Activated CD4-positive, alpha-beta T cell treated with anti-CD3 and anti-CD28 coated beads for 4 hours (primary cell): ENCODE measurements at places on chromosomes 12 and 14.

GRCh38 chr12:129312048-129312447 lies 458.8 kb downstream of the GLT1D1 start:
- DNase-seq, result no peak

DNA sequence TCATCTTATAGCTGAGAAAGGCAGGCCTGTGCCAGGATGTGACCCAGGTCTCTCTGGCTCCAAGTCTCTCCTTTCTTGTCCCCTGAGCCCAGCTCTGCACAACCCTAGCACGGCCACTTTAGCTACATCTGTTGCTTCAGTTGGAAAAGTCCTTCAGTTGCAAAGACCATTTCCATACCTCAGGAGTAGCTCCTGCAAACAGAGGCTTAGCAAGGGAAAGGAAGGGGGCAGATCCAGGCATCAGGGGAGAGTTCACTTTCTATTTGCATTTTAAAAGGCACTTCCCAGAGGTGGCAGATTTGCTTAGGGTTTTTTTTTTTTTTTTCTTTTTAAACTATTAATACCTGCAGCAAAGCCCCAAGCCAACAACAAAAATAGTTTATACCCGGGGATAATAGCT lies 3.0 kb upstream of the PITPNM2 start:
- no peak for DNase-seq

GRCh38 chr12:40325349-40325960 lies 100.7 kb downstream of the LRRK2 start:
- DNase-seq, result no peak

GRCh38 chr14:33030386-33030785 lies 91.7 kb downstream of the NPAS3 start:
- DNase-seq, result no peak

GRCh38 chr14:90676356-90676755 lies 139.9 kb downstream of the TTC7B start:
- no peak for DNase-seq

DNA sequence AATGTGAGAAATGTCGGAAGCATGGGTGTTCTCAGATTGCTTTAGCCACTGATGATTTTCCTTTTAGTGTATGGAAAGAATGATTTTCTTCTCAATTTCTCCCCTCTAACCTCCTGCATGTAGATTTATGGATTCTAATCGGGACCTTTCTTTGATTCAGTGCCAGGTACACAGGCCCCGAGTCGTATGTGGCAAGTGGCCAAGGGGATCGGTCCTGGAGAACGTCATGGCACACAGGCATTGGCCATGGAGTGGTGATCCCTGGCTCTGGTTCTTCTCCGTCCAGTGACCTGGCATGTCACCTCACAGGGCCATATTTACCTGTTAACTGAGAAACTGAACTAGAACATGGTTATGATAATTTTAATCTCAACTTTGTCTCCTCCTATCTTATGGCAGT lies 58.1 kb downstream of the ETV6 start:
- no peak for DNase-seq

DNA sequence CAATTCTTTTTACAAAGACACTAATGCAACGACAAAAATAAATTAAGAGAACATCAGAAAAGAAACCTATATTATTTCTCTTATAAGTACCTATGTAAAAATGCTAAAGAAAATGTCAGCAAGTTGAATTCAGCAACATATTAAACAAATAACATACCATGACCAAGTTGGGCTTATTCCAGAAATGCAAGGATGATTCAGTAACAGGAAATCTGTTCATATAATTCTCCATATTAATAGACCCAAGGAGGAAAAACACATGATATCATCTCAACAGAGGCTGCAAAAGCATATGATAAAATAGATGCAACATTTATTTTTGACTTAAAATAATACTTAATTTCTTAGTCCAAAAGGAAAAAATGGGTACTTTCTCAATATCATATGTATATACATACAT lies 25.1 kb upstream of the GPHB5 start:
- DNase-seq, result no peak

DNA sequence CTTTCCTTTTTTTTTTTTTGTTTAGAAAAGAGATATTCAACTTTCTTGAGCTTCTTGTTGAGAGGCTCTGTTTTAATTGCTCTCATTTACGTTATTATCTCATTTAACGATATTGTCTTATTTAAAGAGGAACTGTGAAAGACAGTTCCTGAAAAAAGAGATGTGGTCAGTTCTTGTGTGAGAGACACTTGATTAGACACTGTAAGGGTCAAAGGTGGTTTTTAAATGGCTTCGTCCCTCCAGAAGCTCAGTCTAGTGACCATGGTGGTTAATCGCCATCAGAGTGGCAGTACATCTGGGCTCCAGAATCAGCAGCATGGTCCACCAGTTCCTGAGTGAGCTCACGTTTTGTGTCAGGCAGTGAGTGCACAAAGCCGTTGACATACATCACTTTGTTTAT lies 57.9 kb upstream of the KCNA5 start:
- no peak for DNase-seq

DNA sequence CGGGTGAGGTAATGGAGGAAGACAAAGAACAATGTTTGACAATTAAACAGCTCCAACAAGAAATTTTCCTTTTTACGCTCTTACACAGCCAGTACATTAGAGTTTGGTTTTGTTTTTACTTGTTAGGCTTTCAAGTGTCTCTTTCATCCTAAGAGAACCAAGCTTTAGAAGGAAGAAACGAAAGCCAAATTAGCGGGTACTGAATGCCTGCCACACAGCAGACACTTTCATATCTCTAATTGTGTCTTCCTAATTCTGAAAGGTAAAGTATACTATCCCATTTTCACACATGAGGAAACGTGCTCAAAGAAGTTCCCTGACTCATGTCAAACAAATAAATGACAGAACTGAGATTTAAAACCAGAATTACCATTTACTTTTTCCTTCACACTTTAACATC lies 65.0 kb downstream of the CDK17 start:
- DNase-seq, result no peak

DNA sequence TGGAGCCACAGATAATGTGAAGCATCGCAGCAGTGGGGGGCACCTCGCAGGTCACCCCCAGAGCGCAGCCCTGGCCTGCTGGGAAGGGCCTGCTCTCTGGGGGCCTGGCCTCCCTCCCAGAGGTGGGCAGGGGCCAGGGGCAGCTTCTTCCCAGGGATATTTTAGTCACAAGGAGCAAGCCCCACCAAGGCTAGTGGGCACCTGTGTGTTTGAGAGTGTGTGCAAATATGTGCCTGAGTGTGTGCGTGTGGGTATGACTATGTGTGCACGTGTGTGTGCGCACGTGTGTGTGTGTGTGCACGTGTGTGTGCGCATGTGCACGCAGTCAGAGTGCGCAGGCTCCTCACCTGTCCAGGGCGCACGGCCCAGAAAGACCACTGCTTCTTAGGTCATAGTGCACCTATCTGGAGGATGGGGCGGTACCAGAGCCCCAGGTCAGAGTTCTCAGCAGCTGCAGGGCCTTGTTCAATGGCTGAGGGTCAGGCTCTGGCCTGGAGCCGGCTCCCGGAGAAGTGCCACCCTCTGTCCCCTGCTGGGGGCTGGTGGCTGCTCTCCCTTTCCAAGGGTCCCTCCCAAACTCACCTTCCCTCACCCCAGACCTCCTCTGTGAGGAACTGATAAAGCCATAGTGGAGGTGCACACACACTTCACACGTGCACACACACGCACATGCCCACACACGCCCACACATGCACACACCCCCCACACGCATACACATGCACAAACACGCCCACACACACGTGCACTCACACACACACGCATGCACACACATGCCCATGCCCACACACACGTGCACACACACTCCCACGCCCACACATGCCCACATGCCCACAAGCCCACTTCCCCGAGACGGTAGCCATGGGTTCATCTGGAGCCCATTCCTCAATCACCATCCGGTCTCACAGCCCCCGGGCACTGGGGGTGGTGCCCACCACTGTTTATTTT lies 128.5 kb downstream of the KIF26A start:
- DNase-seq, result no peak

DNA sequence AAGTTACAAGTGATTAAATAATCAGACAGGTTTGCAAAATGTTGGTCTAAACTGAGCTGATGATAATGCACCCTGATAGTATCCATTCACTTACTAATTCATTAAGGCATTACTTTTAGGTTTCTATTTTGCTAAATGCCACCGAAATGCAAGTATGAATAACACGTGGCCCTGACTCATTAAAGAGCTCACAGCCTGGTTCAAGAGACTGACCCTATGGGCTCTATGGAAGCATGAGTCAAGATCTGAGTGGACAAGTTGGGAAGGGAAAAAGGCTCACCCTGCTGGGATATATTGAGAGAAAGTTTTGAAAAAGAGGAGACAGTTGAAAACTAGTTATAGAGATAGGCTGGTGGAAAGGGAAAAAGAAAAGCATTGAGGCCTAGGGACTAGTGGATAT lies 14.8 kb upstream of the LRRC9 start:
- no peak for DNase-seq

GRCh38 chr14:72614365-72614764 lies 279.5 kb downstream of the DPF3 start:
- no peak for DNase-seq

DNA sequence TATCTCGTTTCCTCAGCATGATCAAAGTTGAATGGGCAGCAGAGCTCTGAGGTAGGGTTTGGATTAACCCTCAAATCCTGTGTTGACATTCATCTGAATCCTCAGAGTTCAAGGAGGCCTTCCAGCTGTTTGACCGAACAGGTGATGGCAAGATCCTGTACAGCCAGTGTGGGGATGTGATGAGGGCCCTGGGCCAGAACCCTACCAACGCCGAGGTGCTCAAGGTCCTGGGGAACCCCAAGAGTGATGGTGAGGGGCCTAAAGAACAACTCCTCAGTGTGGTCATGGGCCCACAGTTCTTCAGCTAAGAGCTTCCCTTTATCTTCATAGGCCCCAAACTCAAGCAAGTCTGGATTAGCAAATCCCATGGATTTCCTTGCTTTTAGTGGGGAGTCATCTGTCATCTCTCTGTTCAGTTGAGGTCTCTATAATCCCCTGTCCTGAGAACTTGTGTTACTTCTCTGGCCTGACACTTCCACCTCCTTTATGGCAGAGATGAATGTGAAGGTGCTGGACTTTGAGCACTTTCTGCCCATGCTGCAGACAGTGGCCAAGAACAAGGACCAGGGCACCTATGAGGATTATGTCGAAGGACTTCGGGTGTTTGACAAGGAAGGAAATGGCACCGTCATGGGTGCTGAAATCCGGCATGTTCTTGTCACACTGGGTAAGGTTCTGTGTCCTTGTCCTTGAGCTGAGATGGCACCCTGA lies 1.5 kb downstream of the MYL6 start:
- DNase-seq, result no peak

DNA sequence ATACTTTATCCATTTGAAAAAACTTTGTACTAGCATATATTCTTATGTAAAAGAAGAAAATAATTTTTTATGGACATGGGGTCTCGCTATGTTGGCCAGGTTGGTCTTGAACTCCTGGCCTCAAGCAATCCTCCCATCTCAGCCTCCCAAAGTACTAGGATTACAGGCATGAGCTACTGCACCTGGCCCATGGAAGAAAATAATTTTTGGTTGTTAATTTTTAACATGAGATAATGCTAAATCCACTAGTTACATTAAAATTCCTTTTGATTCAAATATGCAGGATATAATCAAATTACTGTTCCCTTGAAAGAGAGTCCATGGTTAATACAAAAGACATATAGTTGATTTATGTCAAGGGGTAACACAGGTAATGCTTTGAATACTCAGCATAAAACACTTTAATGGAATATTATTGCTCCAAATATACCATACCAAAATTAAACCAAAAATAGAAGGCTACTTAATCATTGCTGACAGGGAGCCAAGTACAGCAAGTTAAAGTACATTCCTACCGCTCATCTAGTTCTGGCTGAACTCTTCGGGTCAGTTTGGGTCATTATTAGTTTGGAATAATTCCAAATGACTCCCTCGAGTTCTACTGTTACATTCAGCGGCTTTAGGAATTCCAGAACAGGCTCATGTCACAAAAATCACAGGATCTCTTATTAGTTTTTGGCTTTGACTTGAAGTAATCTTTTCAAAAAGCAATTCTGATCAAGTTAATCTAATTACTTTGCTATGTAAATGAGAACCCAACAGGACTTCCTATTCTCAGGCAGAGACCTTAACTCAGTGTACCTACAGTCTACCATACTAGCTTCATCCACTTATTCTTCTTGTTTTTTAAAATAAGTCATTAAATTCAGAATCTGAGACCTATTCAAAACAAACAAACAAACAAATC lies 6.1 kb downstream of the SOS2 start:
- DNase-seq, result no peak

DNA sequence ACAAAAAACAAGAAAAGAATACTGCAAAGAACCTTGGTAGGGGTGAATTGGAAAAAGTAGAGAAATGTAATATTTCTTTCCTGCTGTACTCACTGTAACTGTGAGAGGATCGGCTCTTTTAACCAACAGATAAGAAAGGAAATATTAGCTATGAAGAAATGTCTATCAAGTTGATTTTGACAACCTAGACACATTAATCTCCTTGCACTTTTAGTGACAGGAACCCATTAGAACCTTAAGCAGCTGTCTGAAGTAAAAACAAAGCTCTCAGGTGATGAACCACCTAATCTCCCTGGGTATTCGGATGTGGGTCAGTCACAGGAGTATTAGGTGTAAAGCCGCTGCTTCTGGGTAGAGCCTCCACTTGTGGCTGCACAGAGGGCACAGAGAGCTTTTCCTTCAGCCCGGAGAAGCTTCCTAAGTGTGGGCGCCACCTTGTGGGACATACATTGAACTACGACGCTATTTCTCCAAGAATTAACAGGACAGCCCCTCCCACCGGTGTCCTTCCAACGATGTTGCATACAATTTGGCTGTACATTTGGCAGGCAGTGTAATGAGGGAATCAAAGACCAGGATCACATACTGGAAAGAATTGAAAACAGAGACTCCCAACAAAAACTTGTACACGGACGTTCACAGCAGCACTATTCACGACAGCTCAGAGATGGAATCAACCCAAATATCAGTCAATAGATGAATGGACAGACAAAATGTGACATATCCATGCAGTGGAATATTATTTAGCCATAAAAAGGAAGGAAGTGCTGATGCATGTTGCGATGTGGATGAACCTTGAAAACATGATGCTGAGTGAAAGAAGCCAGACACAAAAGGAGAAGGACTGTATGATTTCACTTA lies 28.9 kb upstream of the MAPKAPK5 start:
- DNase-seq, result peak; percentile 61

DNA sequence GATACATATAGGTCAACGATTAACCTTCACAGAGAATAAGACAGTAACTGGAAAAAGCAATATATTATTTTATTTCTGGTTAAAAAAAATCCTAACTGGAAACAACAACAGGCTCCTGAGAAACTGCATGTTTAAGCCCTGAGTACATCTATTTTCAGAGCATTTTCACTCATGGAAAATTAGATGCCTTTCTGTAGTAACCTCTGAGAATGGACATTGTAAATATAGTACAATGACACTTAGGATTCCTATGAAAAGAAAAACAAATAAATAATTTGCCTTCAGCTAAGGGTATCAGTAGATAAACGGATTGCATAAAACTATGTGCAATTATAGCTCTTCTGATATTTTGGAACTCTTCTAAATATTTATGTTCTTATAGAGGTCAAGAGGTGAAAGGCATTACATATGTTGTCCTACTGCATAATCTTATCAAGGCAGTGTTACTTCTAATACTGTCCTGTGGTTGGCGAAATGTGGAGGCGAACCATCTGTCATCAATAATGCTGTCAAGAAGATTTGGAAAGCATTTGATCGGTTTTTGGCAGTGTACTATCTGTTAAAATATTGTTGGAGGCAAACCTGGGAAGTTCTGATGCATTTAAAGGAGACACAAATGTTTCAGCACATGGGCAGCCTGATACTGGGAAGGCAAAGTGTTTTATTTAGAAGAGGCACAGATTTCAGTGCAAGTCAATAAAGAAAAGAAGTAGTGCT lies 381.8 kb downstream of the BTG1 start:
- DNase-seq, result no peak
